Frontal cortex (tissue), 4 donors: ENCODE measurements at places on chromosomes 4 and X. TPM values are rescaled to one million over a fixed set of nuclear protein-coding genes. Genes with fewer than 3 reads are reported as not detected.

PLA2G12A gene
- total RNA-seq: 24.5 TPM

AFM gene
- not detected for total RNA-seq

CT45A10 gene
- total RNA-seq: not detected

PAGE3 gene
- not detected for total RNA-seq

- no peak for DNase-seq
Observed at GRCh38 chrX:136048446-136048845, 63.2 kb downstream of the SLC9A6 start.

- DNase-seq: no peak
Observed at GRCh38 chrX:17072721-17073230, 126.3 kb downstream of the REPS2 start.

DNA sequence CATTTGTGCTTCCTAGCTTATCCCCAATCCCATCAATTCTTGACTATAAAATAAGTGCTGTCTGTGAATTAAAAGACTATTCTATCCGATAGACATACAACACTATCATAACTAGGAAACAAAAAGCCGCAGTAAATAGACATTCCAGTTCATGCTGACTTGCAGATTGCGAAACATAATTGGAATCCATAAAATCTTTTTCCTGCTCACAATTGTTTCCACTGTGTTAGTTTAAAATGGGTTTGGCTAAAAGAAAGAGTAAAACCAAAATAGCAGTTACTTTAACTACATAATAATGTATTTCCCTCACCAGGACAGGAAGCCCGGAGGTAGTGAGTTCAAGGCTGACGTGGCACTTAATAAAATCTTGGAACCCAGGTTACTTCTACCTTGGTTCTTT, 17.2 kb downstream of the SMIM31 start:
- DNase-seq: no peak

DNA sequence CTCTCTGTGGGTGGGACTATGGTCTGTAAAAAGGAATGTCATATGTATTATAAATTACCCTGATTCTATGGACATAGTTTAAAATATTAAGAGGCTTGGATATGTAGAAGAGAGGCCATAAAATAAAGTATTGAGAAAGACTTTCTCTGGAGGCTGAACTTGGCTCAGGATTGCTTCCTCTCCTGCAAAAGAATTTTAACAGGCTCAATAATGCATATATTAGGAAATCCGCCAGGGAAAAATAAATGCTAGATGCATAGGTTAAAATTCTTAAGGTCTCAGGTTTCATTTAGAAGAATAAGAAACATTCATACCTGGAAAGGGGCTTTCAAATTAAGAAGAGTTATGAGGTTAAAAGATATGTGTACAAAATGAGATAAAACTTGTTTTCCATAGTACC, 424.3 kb downstream of the ARAP2 start:
- DNase-seq: no peak

GRCh38 chr4:33437406-33437805, 2717.2 kb downstream of the PCDH7 start:
- no peak for DNase-seq

GRCh38 chr4:100826067-100826466, 308.2 kb upstream of the EMCN start:
- no peak for DNase-seq

- DNase-seq: no peak
Observed at GRCh38 chr4:106587558-106587957, 219.0 kb upstream of the GIMD1 start.

DNA sequence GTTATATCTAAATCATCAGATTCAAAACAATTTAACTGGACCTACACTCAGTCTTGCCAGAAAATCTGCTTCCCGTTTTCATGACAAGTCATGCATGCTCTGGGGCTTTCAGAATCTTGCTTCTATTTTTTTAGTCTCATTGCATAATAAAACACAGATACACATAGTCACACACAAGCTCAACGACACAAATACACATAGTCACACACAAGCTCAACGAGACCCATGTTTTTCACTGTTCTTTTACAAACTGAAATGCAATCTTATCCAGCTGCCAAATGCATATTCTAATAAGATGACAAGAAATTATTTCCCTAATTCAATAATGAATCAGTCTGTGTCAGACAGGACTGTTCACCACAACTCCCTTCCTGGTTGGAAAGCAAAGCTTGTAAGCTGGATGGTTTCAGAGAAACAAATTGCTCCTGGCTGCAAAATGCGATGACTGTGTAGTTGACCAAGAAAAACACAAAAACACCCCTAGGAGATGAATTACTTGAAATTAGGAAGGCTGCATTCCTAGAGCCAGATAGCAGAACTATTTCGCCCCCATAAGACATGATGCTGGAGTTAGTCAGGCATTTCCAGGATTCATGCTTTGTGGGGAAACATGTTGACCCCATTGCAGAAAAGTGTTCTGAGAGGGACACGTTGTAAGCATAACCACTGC, 208.7 kb downstream of the CHIC2 start:
- no peak for DNase-seq

DNA sequence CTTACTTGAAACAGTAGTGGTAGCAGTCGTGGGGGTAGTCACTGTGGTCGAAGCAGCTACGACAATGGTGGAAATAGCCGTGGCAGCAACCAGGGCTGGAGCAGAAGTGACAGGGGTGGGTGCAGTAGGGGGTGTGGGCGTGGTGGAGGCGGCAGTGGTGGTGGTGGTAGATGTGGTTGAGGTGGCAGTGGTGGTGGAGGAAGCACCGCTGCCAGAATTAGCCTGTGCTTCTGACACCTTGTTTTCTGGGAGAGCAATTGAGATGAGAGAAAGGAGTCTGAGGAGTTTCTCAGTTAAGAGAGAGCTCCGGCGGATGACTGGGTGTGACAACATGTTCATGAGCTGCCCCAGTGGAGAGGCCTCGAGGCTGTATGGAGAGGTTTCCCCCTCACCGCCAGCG, 113.5 kb upstream of the HSD17B10 start:
- DNase-seq: no peak

DNA sequence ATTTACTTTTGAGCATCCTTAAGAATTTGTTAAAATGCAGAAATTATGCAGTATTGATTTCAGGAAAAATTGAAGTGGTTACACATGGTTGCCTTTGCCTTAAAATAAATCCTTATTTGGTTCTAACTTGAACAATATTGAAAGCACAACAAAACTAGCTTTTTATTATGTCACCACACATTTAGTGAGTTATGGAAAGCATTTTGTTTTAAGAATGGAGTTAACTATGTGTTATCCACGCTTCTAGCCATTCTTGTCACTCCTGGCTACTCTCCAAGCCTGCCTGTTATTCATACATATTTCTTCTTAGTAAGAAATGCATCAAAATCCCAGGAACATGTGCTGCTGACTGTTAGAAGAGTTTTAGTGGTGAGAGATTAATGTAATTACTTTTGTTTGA, 73.9 kb downstream of the FAT4 start:
- DNase-seq: no peak

DNA sequence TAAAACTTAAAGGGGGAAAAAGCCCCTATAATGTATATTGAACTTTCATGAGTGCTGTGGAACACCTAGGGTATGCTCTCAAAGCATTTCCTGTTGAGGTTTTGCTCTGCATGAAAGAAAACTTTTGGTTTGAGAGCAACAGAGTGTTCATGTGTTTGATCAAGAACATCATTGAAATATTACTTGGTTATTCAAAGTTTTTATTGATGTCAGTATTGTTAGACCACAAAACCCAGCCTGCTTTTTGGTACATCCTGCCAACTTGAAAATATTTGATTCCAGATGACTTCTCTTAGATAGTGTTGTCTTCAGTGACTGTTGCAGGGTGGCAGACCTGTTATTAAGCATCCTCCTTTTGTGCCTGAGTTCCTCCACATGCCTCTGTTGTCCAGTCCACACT, 68.0 kb downstream of the N4BP2 start:
- no peak for DNase-seq
